Kidney tubule cell (primary cell): ENCODE measurements at places on chromosomes 7 and 10.

DNA sequence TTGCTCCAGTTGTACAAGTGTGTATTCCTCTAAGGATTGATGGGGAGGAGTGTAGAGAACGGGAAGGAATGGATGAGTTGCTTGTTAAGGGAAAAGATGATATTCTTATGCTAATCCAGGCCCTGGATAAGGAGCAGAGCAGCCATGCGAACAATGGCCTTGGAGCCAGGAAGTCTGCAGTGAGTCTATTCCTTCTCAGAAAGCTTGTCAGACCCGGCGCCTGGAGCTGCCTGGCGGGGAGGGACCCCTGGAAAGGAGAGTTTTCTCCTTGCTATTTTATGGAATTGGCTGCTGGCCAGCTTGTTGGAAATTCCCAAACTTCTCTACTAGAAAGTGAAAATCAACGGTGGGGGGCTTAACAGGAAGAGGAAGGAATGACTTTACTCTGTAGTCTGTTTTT lies 89.1 kb downstream of the MMRN2 start:
- peak; percentile 87 for DNase-seq

DNA sequence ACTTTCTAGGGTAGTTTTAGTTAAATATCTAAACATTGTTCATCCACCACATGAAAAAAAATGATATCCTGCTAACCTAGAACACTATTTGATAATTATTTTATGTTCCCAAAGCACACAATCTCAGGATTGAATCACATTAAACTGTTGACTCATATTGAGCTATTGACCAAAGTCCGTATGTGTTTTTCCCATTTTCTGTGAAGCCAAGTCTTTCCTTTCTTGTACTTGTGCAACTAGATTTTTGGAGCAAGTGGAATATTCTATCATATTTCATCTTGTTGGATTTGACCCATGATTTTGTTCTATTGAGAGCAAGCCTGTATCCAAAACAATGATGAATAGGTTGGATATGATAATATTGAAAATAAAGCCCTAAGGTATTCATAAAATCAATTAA lies 164.6 kb downstream of the SKAP2 start:
- DNase-seq, result no peak

- no peak for DNase-seq
Measured at GRCh38 chr7:19353180-19353579, 208.0 kb upstream of the FERD3L start.

- DNase-seq, result no peak
Measured at GRCh38 chr10:67609996-67610793, 85.8 kb downstream of the CTNNA3 start.

DNA sequence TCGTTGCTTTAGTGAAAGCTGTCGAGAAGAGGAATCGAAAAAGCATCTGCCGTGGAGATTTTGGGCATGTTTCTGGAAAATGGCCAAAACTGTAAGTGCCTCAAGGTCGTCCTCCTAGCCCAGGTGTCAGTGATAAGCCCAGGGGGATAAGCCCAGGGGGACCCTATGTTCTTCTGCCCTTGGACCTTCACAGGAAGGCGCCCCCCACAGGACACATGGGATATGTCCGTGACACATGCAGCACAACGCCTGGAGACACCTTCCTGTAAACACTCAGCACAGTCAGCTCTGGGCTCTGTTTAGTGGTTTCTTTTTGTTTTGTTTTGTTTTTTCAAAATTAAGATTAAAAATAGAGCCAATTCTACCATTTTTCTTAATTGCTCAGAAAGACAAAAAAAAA lies 272.7 kb downstream of the KLF6 start:
- DNase-seq, result no peak

DNA sequence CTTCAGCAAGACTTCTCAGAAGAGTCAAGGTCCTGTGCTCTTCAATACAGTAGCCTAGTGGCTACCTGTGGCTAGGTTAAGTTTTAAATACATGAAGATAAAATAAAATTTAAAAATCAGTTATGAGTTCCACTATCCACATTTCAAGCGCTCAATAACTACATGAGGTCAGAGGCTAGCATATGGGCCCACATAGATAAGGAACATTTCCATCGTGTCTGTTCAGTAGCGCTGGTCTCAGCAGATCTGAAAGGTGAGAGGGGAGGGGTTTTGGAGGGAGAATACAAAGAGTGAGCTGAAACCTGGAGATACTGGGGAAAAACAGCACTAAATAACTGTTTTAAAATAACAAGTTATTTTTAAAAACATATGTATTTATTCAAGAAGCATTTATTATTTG lies 219.0 kb downstream of the TRIL start:
- no peak for DNase-seq

DNA sequence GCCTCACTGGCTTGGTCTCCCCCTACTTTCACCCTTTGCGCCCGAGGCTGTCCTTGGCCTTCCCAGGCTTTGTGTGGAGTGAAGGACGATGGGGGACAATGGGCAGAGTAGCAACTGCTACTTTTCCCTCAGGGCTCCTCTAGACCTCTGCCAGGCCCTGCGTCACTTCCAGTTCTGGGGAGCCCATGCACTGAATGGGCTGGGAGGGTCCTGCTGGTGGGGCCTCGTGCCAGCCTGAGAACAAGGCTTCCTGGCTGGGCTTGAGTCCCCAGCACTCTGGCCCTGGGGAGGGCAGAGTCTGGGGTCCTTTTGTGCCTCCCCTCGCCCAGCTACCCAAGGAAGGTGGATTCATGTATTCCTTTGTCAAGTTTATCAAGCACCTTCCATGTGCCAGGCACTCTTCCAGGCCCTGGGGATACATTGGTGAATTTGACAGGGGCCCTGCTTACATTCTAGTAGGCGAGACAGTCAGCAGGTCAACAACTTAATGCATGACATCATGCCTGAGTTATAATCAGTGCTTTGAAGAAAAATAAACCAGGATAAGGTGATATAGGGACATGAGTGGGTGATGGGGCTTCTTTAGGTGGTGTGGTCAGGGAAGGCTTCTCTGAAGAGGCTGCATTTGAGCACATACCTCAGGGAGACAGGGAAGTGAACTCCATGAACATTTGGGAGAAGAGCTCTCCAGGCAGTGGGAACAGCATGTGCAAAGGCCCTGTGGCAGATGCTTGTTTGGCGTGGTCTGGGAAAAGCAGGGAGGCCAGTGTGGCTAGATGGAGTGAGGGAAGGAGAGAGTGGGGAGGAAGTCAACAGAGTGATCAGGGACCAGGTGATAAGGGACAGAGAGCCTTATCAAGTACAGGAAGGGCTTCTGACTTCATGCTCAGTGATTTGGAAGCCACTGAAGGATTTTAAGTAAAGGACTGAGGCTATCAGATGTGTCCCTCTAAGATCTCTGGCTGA lies 14.1 kb downstream of the ZMIZ1 start:
- DNase-seq, result no peak

DNA sequence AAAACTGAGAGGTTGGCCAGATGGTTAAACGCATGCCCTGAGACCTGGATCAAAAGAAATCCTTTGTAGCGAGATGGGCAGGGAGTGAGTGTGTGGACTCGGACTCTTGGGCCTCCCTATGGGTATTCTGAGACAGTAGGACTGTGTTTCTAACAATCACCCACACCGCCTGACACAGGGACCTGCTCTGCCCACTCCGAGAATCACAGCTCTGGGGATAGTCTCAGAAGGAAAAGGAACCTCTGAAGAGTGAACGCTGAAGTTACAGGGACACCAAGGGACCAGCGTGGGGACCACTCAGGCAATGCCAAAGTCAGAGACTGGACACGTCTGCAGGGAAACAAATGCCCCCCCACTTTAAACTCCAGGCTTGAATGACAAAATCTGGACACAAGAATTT lies 242.1 kb upstream of the TCERG1L start:
- DNase-seq, result no peak

GRCh38 chr7:69982197-69982596 lies 383.9 kb downstream of the AUTS2 start:
- DNase-seq, result no peak

GRCh38 chr10:103493362-103493915 lies at the start of gene NEURL1:
TSS of gene NEURL1 (plus strand) at chr10:103493705. CDS start at chr10:103494388, 683 bp downstream.
- DNase-seq, result no peak

DNA sequence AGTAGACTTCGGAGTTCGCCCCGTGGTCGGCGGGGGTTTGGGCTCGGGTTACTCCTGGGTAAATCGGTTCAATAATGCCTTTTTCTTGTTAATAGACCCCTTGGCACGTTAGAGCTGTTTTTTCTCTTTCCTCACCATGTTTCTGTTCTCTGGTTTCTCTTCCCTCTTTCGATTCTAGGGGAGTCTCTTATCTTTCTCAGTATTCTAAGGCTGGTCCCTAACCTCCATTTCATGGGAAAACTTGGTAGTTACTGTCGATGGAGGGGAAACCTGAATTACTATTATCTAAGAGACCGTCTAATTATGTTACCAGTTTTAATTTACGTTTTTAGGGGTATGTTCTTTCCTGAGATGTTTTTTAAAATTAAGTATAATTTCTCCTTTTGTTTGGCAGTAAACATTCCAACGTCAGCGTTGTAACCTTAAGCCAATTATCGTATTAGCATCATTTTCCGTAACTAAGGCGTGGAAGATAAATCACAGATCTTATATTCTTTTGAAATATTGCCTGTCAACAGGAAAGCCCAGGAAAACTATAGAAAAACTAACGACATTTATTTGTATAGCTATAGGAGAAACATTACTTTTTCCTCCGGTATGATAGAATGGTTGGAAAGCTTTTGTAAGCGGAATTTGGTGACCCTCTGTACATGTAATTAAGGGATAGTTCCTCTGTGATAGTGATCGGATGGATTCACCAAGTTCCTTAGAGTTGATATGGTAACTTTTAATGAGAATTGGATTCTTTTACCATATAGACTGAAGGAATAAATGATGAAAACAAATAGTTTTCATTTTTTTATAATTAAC lies 847 bp downstream of the BTAF1 start:
- peak; percentile 15 for DNase-seq

- no peak for DNase-seq
Measured at GRCh38 chr7:95899919-95900513, 127.7 kb downstream of the DYNC1I1 start.

DNA sequence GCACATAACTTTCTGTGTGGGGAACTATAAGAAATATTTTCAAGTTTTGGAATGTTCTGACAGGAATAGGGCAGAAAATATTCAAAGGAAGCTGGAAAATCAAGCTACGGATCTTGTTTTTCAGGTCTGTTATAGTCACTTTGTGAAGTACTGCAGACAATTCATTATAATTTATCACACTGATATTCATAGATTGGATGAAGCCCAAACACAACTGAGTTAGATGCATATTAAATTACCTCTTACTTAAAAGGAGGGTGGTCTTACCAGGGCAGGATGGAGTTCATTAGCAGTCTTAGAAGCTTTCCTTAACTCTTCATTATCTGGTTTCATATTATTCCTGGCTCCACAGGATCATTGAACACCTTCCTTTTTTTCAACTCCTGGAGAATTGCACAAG lies 242.3 kb downstream of the DYNC1I1 start:
- DNase-seq, result no peak

DNA sequence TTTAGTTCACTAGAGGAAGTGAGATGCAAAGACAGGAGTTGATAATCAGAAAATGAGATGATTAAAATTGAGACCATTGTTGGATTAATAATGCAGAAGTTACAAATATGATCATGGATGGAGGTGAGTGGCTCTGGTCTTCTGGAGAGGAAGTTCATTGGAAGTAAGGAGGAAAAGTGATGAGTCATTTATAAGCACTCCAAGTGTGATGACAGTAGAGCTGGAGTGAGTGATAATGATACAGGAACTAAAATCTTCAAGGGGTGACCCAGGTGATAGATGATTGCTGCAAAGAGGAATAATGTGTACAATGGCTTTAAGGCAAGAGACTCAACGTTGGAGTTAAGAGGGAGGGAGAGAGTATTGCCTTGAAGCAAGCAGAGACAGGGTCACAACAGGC lies 20.7 kb downstream of the ZNF32 start:
- DNase-seq, result peak; percentile 3

DNA sequence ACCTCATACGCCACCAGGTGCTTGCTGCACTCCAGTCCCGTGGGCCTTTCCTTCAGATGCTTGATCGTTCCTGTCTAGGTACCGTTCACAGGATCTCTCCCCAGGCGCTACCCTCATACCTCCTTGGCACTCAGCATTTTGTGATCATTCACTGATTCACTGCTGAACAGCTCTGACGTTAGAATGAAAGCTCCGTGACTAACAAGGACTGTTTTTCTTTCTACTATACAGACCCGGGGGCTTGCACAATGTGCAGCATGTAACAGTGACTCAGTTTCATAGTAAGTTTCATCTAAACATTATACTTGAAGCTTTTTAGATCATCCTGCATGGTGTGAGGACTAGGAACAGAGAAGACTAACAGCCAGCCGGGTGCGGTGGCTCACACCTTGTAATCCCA lies 20.6 kb downstream of the KIN start:
- no peak for DNase-seq

DNA sequence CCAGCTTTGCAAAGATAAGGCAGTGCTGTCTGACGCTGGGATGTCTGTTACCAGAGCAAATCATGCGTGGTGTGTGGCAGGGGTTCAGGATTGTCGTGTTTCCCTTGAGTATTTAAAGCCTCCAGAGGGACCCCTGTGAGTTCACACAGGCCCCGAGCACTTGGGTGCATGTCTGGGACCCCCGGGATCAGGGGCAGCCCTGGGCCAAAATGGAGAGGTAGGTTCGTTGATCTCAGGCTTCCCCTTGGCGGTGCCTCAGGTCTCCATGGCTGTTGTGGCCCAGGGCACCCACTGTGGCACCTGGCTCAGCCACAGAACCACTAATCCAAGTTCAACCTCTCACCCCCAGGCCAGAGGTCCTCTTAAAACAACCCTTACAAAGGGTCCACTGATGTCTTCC lies 523.1 kb upstream of the DPP6 start:
- DNase-seq, result no peak
